ENCODE measurements at places on chromosomes 5 and 9. TPM values are rescaled to one million over a fixed set of nuclear protein-coding genes. Genes with fewer than 3 reads are reported as not detected.

PPP3R2 gene
- total RNA-seq = 0.82 TPM

AGPAT2 gene
- total RNA-seq = 16.9 TPM

PKD2L2 gene
- not detected for total RNA-seq

CCL27 gene
- not detected for total RNA-seq

HTR4 gene
- 0.27 TPM for total RNA-seq

FEM1C gene
- total RNA-seq = 53.1 TPM

Measured in camera-type eye (tissue), 1 donor.